ENCODE measurements at places on chromosomes 11 and 22. TPM values are rescaled to one million over a fixed set of nuclear protein-coding genes. Genes with fewer than 3 reads are reported as not detected.

BTG4 gene
- not detected for total RNA-seq

LMO2 gene
- 37.0 TPM for total RNA-seq

APOA4 gene
- total RNA-seq: not detected

NRXN2 gene
- total RNA-seq: 41.3 TPM

GP1BB gene
- total RNA-seq: 30.3 TPM

- H3K27me3 ChIP-seq: no peaks in the 10 kb centered on the region
- no peaks in the 10 kb centered on the region for H3K36me3 ChIP-seq
- no peak for DNase-seq
- no peak overlapping the region for H3K27ac ChIP-seq
- H3K4me3 ChIP-seq: no peak overlapping the region
- no peaks in the 10 kb centered on the region for H3K4me1 ChIP-seq
Observed at GRCh38 chr11:20289732-20290131, 73.8 kb upstream of the HTATIP2 start.

DNA sequence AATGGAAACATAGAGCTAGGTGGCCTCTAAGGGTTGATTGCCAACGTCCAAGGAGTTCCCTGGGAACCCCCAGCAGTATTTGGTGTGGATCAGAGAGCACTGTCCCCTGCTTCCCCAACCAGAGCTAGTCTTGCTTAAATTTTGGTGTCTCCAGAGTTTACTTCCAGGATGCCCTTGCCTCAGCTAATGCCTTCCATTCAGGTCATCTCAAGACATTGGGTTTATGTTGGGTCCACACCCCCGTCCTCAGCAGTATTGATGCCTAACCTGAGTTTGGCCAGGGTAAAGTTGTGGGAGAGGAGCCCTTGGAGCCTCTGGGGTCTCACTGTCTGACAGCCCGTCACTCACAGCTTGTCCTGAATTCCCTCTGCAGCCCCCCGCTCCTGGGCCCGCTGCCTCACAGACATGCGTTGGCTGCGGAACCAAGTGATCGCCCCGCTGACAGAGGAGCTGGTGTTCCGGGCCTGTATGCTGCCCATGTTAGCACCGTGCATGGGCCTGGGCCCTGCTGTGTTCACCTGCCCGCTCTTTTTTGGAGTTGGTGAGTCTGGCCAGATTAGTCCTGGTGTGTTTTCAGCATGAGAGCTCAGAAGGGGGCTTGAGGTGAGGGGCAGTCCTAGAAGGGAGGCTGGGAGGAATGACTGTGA lies 1.4 kb downstream of the RCE1 start:
- peaks cover 16% of the 10 kb centered on the region for H3K36me3 ChIP-seq
- no peak for DNase-seq
- no peak overlapping the region for H3K27ac ChIP-seq

GRCh38 chr11:58999291-58999680 lies 60.0 kb downstream of the GLYATL1 start:
- H3K4me3 ChIP-seq: no peak overlapping the region
- DNase-seq: no peak
- H3K4me1 ChIP-seq: no peaks in the 10 kb centered on the region
- no peak overlapping the region for H3K27ac ChIP-seq

GRCh38 chr11:3823762-3824506 lies 15.6 kb downstream of the PGAP2 start:
- H3K36me3 ChIP-seq: peaks cover 20% of the 10 kb centered on the region
- H3K27ac ChIP-seq: no peak overlapping the region
- no peaks in the 10 kb centered on the region for H3K27me3 ChIP-seq
- H3K4me3 ChIP-seq: no peak overlapping the region
- no peaks in the 10 kb centered on the region for H3K4me1 ChIP-seq

DNA sequence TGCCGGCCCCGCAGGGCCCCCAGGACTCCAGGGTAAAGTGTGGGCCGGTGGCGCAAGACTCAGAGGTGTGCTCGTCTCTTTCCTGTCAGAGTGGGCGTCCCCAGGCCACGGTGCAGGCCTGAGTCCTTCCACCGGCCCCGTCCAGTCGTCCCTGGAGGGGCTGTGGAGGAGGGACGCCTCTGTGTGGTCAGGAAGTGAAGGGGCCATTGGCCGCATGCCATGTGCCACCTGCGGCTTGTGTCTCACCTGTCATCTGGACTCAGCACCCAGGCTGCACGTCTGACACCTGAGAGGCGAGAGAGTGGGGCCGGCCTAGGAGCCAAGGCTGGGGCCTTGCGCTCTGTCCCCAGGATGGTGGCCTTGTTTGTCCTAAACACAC lies 25.2 kb downstream of the MUC6 start:
- H3K27me3 ChIP-seq: no peaks in the 10 kb centered on the region
- no peak overlapping the region for H3K4me3 ChIP-seq
- no peak overlapping the region for H3K27ac ChIP-seq
- H3K36me3 ChIP-seq: peaks cover 51% of the 10 kb centered on the region
- no peaks in the 10 kb centered on the region for H3K4me1 ChIP-seq

GRCh38 chr11:115421352-115421991 lies 82.7 kb downstream of the CADM1 start:
- no peak overlapping the region for H3K4me3 ChIP-seq
- H3K27me3 ChIP-seq: no peaks in the 10 kb centered on the region
- H3K4me1 ChIP-seq: no peaks in the 10 kb centered on the region
- H3K36me3 ChIP-seq: no peaks in the 10 kb centered on the region
- no peak for DNase-seq
